ENCODE measurements at places on chromosomes 7 and 10.

DNA sequence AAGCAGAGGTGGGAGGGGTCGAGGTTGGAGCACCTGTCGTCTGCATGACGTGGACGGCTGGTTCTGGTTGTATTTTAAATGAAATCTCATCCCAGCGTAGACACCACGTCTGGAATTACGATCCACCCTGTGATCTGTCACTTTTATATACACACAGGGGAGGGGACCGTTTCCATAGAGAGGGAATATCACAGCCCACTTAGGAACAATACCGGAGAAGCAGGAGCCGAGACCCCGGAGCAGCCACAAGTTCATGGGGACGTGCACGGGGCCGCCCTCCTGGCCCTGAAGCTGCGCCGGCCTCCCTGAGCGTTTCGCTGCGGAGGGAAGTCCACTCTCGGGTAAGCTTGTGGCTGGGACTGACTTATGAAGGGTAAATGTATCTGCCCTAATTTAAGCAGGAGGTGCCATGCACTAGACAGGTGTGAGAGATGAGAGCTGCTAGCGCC lies at the start of gene UCN3:
Gene UCN3 (plus strand): TSS at position 77 of the 449 bp plus-strand sequence. CDS start 8,755 bp downstream, outside the sequence.
- DNase-seq, result no peak

DNA sequence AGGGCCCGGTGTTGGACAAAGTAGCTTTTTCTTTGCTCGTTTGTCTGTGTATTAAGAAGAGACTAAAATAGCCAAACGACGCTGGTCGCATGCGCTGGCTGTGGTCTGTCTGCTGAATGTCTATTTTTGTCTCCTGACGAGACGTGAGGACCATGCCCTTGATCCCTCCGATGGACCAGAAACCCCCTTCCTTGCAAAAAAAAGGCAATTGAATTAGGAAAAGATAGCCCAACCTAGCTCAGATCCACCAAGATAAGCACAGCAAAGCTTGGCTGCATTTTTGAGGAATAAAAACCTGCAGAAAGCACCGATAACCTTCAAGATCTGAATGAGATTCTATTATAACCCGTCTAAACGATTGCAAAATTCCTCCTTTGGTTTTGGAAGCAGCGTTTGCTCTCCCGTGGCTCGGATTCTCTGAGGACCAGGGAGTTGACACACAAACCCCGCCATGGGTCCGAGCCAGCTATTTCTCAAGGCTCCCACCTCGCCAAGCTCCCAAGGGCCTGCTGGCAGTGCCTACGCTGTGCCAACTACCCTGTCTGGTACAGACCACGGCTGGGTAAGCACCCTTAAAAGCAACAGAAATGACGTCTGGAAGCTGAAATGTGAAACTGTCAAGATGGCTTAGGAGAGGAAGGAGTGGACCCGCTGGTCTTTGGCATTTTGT lies 17.7 kb upstream of the TTYH3 start:
- no peak for DNase-seq

GRCh38 chr10:68124718-68125117 lies 15.4 kb downstream of the MYPN start:
- no peak for DNase-seq

DNA sequence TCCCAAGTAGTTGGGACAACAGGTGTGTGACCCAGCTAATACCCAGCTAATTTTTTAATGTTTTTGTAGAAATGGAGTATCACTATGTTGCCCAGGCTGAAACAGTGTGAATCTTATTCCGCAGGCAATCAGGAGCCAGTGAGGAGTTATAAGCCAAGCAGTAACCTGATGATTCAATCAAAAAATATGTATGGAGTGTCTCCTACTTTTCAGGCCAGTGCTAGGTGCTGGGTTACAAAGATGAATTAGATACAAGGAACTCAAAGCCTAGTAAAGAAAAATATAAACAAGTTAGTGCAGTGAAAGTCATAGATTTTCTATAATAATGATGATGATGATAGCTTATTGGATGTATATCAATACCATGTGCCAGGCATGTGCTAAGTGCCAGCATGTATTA lies 13.2 kb upstream of the IFRD1 start:
- no peak for DNase-seq
